ENCODE measurements at places on chromosomes 2 and 18. TPM values are rescaled to one million over a fixed set of nuclear protein-coding genes. Genes with fewer than 3 reads are reported as not detected.

- H3K4me3 ChIP-seq: peak overlapping the region; percentile 27
- no peaks in the 10 kb centered on the region for H3K36me3 ChIP-seq
- no peaks in the 10 kb centered on the region for H3K27me3 ChIP-seq
- peaks cover 25% of the 10 kb centered on the region for H3K4me1 ChIP-seq
Measured at GRCh38 chr2:15941481-15941850, 1.1 kb downstream of the MYCN start.

DNA sequence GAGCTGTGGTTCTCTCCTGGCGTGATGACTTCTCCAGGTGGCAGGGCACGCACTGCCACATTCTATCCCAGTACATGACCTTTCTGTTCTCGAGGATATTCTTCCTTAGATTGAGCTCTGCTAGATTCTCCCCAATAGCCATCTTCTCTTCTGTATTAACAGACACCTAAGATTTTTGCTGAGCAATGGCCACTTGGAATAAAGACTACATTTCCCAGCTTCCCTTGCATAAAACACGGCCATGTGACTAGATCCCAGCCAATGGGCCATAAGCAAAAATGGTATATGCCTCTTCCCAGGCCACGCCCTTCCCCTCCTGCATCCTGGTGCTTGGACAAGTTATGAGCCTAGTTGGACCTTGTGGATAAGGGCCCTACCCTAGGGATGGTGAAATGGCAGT, 82.1 kb downstream of the EIF2AK3 start:
- H3K4me1 ChIP-seq: no peaks in the 10 kb centered on the region
- no peaks in the 10 kb centered on the region for H3K27me3 ChIP-seq
- no peak for DNase-seq
- no peaks in the 10 kb centered on the region for H3K36me3 ChIP-seq
- H3K27ac ChIP-seq: no peak overlapping the region

Gene SMYD1
- total RNA-seq: not detected

Gene RAB27B
- 1.6 TPM for total RNA-seq

GRCh38 chr2:100831158-100831750, 11.3 kb downstream of the NPAS2 start:
- H3K27ac ChIP-seq: no peak overlapping the region
- no peak for DNase-seq
- H3K4me1 ChIP-seq: no peaks in the 10 kb centered on the region

Gene NCKAP5
- not detected for total RNA-seq

- H3K27me3 ChIP-seq: no peaks in the 10 kb centered on the region
- no peak overlapping the region for H3K4me3 ChIP-seq
- H3K36me3 ChIP-seq: no peaks in the 10 kb centered on the region
- no peak overlapping the region for H3K27ac ChIP-seq
Measured at GRCh38 chr2:167127135-167127534, 238.9 kb downstream of the XIRP2 start.

Gene HOXD10
- not detected for total RNA-seq

Gene GALNT5
- not detected for total RNA-seq

DNA sequence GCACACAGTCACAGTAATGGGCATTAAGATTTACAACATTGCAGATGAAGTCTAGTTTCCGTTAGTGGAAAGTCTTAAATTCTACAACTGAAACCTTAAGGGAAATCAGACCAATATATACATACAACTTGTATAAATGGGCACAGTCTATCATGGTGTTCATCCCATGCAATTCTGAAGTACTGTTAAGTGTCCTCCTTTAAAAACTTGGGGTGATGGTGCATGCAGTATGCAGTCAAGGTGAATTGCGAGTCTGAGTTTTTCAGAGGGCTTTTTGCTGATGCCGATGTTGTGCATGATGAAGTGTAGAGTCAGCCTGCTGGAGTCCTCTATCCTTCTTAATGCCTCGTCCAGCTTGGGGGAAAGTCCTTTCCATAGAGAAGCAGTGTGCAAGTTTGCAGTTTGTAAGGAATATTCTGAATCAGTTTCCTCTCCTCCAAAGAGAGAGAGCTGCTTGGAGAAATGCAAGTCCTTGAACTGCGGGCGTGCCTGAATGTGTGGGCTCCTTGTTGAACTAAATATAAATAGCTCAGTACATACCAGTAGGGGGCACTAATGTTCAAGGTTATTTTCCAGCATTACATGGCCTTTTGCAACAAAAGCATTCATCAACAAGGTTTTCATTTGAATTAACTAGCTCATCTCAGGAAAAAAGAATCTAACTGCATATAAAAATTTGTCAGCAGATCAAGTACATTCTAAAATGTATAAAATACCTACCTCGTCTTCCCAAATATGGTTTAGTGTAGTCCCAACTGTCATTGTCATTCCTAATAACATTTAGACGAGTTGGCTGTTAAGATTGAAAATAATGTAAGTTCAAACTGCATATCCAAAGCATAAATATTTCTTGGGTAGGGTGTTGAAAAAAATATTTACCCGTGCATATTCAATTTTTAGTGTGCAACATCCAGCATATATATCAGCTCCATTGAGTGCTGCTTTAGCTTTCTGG, 21.3 kb downstream of the HNRNPLL start:
- no peak overlapping the region for H3K27ac ChIP-seq
- no peak overlapping the region for H3K4me3 ChIP-seq
- no peaks in the 10 kb centered on the region for H3K27me3 ChIP-seq
- H3K36me3 ChIP-seq: peaks cover 21% of the 10 kb centered on the region

DNA sequence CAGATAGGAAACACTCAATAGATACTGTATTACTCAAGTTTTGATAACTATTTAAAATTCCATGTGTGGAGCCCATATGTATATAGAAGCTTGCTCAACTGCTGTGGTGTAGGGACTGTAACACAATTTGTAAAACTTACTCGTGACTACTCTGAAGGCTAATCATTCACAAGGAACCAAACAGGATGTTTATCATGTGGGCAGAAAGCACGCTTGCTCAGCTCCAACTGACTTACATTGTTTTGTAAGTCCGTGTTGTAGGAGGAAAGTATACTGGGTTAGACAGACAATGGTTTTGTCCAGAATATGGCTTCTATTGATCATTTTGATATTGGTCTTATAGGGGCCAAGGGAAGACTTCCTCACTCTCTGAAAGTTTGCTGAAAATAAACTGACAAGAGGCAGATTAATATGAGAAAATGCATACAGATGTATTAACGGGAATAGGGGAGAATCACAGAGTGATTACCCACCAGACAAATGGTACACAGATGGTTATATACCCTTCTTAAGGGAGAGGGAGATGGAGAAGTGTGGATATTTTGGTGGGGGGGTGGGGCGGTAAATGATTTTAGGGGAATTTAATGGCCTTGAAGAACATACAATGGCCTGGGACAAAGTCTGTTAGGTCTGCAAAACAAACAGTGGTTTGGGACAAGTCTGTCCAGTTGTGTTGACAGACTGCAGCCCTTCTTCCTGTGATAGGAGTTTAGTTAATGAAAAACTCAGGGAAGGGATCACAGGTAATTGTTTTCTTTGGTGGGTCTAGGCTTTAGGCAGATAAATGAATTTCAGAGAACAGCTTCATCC, 259.3 kb upstream of the SP5 start:
- no peaks in the 10 kb centered on the region for H3K4me1 ChIP-seq
- no peak for DNase-seq
- no peaks in the 10 kb centered on the region for H3K36me3 ChIP-seq
- no peak overlapping the region for H3K27ac ChIP-seq
- H3K27me3 ChIP-seq: no peaks in the 10 kb centered on the region

Gene LOXL3
- total RNA-seq: 0.50 TPM

GRCh38 chr2:62293490-62294271, 97.8 kb downstream of the B3GNT2 start:
- H3K36me3 ChIP-seq: no peaks in the 10 kb centered on the region
- no peak overlapping the region for H3K27ac ChIP-seq
- H3K27me3 ChIP-seq: no peaks in the 10 kb centered on the region
- H3K4me3 ChIP-seq: no peak overlapping the region
- H3K4me1 ChIP-seq: no peaks in the 10 kb centered on the region

DNA sequence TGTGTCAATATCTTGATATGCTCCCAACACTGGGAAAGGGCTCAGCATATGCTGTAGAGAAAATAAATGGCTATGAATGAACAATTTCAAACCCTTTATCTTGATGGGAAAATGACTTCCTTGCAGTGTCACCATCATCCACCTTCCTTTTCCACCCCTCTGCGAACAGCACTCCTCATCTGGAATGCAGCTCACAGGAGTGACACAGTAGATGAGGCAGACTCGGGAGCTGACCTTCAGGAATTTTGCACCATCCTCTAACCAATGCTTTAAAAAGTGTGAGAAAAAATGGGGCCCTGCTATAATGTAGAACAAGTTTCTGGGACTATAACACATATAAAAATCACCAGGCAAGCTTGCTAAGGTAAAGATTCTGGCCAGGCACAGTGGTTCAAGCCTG, 41.3 kb upstream of the YPEL5 start:
- no peaks in the 10 kb centered on the region for H3K4me1 ChIP-seq
- H3K27me3 ChIP-seq: no peaks in the 10 kb centered on the region
- no peak for DNase-seq

Gene STPG4
- total RNA-seq: not detected

DNA sequence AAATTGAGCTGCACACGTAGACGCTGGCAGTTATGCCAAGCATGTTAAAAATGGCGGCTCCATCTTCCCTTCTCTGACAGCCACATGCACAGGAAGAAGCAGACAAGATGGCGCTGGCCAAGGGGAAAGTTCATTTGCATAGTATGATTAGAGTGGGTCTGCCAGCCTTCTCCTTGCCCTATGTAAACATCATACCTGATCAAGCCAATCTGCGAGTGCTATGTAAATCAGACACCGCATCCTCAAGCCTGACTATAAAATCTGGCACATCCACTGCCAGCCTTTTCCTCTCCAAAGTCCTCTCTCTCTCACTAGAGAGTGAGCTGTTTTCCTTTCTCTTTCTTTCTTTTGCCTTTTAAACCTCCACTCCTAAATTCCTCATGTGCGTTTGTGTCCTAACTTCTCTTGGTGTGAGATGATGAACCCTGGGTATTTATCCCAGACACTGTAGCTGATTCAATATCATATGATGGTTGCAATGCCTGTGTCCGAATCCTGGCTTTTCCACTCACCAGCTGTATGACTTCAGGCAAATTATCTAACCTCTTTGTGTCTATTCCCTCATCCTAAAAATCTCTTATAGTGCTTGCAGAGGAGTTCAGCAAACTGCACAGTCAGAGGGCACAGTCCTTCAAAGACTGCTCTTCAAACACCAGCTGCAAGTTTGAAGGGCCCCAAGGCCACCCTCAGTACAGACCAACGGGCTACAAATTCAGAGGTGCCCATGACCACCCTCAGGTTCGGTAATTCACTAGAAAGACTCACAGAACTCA, 39.3 kb upstream of the ITSN2 start:
- H3K27me3 ChIP-seq: no peaks in the 10 kb centered on the region
- no peak overlapping the region for H3K4me3 ChIP-seq
- peaks cover 4% of the 10 kb centered on the region for H3K4me1 ChIP-seq

DNA sequence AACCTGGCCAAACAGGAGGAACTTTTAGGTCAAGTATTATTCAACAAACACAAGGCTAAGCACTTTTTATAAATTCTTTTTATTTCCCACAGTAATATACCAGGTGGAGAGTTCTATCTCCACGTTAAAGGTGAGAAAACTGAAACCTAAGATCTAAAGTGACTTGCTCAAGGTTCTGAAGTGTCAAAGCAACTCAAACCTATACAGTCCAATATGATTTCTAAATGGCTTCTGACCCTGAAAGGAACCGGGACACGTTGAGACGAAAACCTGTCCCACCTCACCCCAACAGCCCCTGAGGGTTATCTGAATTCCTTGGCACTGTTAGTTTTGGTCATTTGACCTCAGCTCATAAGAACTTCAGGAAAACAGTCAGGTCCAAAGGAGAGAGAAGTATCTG, 814.5 kb upstream of the LRATD1 start:
- no peaks in the 10 kb centered on the region for H3K4me1 ChIP-seq
- no peak for DNase-seq
- H3K27me3 ChIP-seq: no peaks in the 10 kb centered on the region
- H3K36me3 ChIP-seq: no peaks in the 10 kb centered on the region
- no peak overlapping the region for H3K27ac ChIP-seq
- H3K4me3 ChIP-seq: no peak overlapping the region

Gene ANKRD62
- total RNA-seq: not detected

DNA sequence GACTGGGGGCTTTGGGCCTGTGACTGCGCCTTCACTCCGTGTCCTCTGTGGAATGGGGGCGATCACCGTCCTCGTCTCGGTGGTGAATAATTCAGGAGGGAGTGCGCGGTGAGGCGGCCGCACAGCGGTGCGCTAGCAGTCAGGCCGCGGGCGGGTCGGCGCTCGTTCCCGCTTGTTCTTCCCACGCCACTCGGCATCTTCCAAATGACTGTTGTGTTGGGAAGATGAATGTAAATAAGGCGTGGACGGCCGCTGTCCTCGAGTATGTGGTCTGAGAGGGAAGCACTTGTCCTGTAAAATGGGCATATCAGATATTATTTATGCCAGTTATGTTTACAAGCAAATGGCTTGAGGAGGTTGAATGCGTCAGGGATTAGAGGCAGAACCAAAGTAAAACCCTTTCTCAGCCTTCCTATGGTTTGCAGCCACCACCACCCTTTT, 608 bp upstream of the VPS4B start:
- H3K4me1 ChIP-seq: peaks cover 16% of the 10 kb centered on the region
- no peaks in the 10 kb centered on the region for H3K27me3 ChIP-seq
- DNase-seq: no peak
- H3K4me3 ChIP-seq: peak overlapping the region; percentile 96

Gene SPDYA
- total RNA-seq: 9.8 TPM

Gene KCNG2
- total RNA-seq: not detected

GRCh38 chr2:163656622-163657280, 79.1 kb downstream of the FIGN start:
- H3K4me3 ChIP-seq: no peak overlapping the region
- no peaks in the 10 kb centered on the region for H3K36me3 ChIP-seq
- no peaks in the 10 kb centered on the region for H3K27me3 ChIP-seq
- H3K27ac ChIP-seq: no peak overlapping the region
- H3K4me1 ChIP-seq: no peaks in the 10 kb centered on the region

DNA sequence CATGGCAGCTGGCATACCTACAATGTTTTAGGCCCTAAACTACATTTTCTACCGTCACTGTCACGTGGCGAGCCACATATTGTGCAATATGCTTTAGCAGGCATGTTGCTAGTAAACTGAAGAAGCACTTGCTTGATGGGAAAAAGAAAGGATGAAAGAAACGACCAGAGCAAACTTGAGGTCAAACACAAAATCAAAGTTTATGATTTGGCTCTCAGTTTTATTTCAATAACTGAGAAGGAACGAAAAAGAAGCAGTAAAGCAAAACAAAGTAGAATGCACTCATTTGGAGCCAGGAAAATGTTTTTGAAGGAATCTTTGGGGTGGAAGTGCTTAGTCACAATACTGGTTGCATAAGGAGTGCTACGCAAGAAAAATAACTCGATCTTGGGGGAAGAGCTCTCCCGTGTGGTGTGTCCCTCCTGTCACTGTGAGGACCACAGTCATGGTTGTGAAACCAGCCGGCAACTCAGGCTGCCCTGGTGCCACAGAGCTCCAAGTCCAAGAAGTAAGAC, 349.8 kb downstream of the RBM43 start:
- H3K27me3 ChIP-seq: no peaks in the 10 kb centered on the region
- no peaks in the 10 kb centered on the region for H3K36me3 ChIP-seq
- H3K4me1 ChIP-seq: no peaks in the 10 kb centered on the region
- no peak overlapping the region for H3K27ac ChIP-seq
- no peak overlapping the region for H3K4me3 ChIP-seq

GRCh38 chr2:139918982-139919381, 1138.8 kb upstream of the NXPH2 start:
- no peaks in the 10 kb centered on the region for H3K27me3 ChIP-seq
- DNase-seq: no peak
- no peaks in the 10 kb centered on the region for H3K36me3 ChIP-seq

GRCh38 chr2:237639836-237640220, 12.4 kb downstream of the LRRFIP1 start:
- no peak overlapping the region for H3K27ac ChIP-seq
- no peak for DNase-seq
- H3K36me3 ChIP-seq: no peaks in the 10 kb centered on the region

- no peaks in the 10 kb centered on the region for H3K36me3 ChIP-seq
- no peak for DNase-seq
- H3K4me3 ChIP-seq: no peak overlapping the region
- H3K27me3 ChIP-seq: no peaks in the 10 kb centered on the region
- no peak overlapping the region for H3K27ac ChIP-seq
- H3K4me1 ChIP-seq: no peaks in the 10 kb centered on the region
Measured at GRCh38 chr2:124756048-124756447, 731.0 kb downstream of the CNTNAP5 start.

Data from naive thymus-derived CD4-positive, alpha-beta T cell (primary cell).